Stomach (tissue), 19 donors: ENCODE measurements at places on chromosomes 1 and 21.
A peak's percentile ranks its signal among the peaks of the same experiment; 100 is the strongest.

DNA sequence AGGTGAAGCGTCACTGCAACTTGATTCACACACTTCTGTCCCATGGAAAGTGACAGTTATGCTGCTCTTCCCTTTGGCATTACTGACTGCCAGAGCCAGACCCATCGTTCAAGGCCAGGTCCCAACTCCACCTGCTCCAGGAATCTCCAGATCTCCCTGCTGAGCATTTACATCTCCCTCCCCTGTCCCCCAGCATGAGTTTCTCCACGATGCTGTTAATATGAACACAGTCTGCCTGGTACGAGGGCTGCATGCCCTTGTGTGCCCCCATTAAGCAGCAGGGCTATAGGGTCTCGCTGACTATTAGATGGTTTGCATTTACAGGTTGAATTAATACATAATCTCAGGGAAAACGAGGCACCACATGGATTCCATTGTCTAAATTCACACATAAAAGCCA lies 4.3 kb downstream of the F3 start:
- no peak for DNase-seq
- peaks cover 38% of the 10 kb centered on the region for H3K36me3 ChIP-seq
- H3K27me3 ChIP-seq = no peaks in the 10 kb centered on the region
- H3K4me1 ChIP-seq = peaks cover 27% of the 10 kb centered on the region

GRCh38 chr1:101884621-101885020 lies 112.1 kb downstream of the OLFM3 start:
- H3K27me3 ChIP-seq = no peaks in the 10 kb centered on the region
- no peaks in the 10 kb centered on the region for H3K4me1 ChIP-seq
- no peak overlapping the region for H3K4me3 ChIP-seq
- H3K36me3 ChIP-seq = no peaks in the 10 kb centered on the region

DNA sequence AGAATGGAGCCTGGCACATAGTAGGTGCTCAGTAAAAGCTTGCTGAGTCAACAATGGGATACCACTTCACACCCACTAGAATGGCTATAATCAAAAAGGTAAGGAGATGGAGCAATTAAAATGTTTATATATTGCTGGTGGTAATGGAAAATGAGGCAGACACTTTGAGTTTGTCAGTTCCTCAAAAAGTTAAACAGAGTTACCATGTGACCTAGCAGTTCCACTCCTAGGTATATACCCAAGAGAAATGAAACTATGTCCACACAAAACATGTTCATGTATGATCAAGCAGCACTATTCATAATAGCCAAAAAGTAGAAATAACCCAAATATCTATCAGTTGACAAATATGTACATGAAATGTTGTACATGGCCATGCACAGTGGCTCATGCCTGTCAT lies 74.8 kb upstream of the ECE1 start:
- no peak overlapping the region for H3K4me3 ChIP-seq
- H3K27ac ChIP-seq = no peak overlapping the region
- H3K4me1 ChIP-seq = peaks cover 6% of the 10 kb centered on the region
- H3K36me3 ChIP-seq = no peaks in the 10 kb centered on the region

DNA sequence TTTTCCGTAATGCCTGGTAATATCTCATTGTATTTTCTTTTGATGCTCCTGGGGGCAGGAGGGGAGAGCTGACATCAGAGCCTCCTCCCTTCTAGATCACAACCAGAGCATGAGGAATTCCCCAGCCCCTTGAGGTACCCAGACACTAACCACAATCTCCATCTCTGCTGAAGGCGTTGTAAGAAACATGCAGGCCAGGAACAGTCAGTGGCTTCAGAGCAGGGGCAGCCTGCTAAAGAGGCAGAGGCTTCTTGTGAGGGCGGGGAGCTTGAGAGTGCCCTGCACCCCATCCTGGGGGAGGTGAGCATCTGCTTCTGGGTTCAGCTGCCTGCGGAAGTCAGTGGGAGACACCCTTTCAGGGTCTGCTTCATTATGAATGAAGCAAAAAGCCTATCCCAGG lies 19.0 kb downstream of the MAPKAPK2 start:
- no peak overlapping the region for H3K4me3 ChIP-seq
- peaks cover 95% of the 10 kb centered on the region for H3K4me1 ChIP-seq
- H3K27ac ChIP-seq = peak overlapping the region; percentile 15
- no peaks in the 10 kb centered on the region for H3K27me3 ChIP-seq
- no peak for DNase-seq
- H3K36me3 ChIP-seq = no peaks in the 10 kb centered on the region

DNA sequence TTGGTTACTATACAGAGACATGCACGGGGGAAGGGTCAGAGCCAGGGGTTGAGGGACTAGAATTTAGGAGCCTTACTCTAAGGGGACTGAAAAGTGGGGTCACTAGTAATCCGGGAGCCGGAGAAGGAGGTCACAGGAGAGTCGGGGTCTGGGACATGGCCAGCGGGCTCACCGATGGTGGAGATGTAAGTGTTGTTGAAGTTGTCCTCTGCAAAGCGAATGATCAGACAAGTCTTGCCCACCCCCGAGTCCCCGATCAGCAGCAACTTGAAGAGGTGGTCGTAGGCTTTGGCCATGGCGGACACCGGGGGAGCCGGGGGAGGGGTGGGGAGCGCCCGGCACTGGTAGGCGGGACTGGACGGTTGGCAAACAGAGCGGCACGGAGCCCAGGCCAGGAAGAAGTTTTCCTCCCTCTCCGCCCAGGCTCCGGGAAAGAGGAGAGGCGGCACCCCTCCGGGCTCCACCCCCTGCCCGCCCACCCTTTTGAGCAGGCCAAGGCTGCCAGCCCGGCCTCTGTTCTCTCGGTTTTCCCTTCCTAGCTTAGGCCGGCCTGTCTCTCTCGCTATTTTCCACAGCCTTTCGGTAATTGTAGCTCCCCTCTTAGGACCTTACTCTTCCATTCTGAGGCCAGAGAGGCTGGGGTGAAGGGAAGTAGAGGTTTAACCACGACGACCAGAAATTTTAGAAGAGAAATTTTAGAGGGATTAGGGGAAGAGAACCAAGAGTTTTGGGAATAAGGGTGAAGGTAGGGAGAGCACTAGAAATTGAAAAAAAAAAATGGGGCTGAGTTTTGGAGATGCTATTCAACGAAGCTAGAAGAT lies at the start of gene RAB13:
Gene RAB13, minus strand, starts transcription at position 399 of the 821 bp plus-strand sequence. Its CDS starts 103 bp downstream, at position 296.
- H3K4me3 ChIP-seq = peak within 1 kb of the TSS; percentile 57
- DNase-seq = peak; percentile 95
- H3K27me3 ChIP-seq = no peaks in the 10 kb centered on the region
- H3K27ac ChIP-seq = peak within 1 kb of the TSS; percentile 94

DNA sequence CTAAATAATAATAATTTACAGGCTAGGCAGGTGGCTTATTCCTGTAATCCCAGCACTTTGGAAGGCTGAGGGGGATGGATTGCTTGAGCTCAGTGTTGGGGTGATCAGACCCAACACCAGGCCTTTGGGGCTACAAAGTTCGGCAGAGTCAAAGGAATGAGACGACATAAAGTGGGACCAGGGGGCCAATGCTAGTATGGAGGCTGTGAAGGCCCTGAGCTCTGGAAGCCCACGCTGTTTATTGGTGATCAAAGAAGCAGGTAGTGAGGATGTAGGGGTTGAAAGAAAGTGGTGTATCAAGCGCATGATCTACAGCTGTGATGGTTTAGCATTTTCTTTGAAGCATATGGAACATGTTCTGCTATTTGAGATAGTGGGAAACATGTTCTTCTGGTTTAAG lies 5.6 kb downstream of the BTBD8 start:
- no peaks in the 10 kb centered on the region for H3K27me3 ChIP-seq
- no peak overlapping the region for H3K27ac ChIP-seq
- no peaks in the 10 kb centered on the region for H3K4me1 ChIP-seq
- H3K4me3 ChIP-seq = no peak overlapping the region
- no peaks in the 10 kb centered on the region for H3K36me3 ChIP-seq

DNA sequence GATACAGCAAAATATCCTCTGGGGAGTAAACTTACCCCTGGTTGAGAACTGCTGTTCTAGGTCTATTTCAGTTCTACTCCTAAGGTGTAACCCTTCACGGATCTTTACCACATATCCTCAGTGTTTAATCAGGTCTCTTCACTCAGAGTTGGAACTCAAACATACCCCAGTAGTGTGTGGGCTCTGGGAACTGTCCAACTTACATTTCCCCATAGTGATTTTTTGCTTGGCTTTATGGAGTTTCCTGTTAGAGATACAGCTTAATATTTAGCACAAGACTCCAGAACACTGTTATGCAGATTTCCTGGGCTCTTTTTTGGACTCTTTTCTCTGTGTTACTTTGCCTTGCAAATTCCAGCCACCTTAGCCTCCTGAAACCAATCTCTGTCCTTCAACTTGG lies 26.7 kb upstream of the LIN9 start:
- no peaks in the 10 kb centered on the region for H3K4me1 ChIP-seq

DNA sequence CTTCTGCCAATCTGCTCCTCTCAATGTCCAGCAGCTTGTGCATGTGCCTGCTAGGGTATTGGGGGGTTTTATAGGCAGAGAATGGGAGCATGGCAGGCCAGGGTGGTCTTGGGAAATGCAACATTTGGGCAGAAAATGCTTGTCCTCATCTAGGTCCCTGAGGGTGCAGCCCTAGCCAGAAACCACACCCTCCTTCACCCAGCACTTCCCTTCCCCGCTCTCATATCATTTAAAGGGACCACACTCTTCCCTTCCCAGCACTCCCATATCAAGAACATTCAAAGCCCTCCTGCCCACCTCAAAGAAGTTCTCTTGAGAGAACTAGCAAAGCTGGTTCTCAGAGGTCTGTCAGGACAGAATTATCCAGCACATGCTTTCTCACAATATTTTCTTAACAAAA lies 62.1 kb downstream of the HSD3B1 start:
- no peak for DNase-seq
- H3K27ac ChIP-seq = no peak overlapping the region
- no peak overlapping the region for H3K4me3 ChIP-seq
- no peaks in the 10 kb centered on the region for H3K4me1 ChIP-seq
- no peaks in the 10 kb centered on the region for H3K36me3 ChIP-seq

DNA sequence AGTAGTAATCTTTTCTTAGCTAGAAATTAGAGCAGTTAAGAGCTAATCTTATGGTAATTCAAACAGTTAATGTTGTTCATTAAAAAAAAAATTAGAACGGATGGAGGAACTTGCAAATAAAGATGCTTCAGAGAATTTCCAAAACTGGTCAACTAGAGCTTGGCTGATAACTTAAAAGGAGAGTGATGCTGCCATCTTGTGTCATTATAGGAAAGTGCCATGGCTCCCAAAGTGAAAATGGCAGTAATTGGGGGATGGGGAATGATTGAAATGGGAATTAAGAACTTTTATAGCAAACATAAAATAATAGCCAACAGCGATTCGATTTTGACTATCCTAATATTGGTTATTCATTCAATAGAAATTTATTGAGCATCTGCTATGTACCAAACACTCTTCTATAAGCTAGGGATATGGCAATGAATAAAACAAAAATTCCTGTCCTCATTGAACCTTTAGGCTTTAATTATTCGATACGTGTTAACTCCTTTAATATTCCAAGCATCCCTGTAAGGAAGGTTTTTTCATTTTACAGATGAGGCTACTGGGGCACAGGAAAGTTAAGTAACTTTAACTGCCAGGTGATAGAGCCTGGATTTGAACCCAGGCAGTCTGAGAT lies 5.7 kb upstream of the PLPP3 start:
- no peaks in the 10 kb centered on the region for H3K36me3 ChIP-seq
- DNase-seq = no peak
- H3K4me3 ChIP-seq = no peak overlapping the region
- no peaks in the 10 kb centered on the region for H3K27me3 ChIP-seq
